ENCODE measurements at places on chromosomes 6 and 20. TPM values are rescaled to one million over a fixed set of nuclear protein-coding genes. Genes with fewer than 3 reads are reported as not detected.

The NKX2-2 gene
- not detected for total RNA-seq

DNA sequence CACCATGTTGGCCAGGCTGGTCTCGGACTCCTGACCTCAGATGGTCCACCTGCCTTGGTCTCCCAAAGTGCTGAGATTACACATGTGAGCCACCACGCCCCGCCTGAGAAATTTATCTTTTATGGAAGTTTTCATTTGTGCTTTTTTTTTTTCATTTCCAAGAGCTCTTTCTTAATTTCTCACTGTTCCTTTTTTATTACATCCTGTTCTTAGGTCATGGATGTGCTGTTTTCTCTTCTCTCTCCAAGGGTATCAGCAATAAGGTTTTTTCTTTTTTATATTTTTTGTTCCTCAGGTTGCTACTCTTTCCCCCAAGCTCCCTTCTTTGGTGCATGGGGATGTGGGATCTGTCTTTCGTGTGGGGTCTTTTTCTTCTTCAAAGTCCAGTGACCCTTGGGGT lies 21.2 kb upstream of the LSM14B start:
- H3K4me3 ChIP-seq = no peak overlapping the region
- H3K27ac ChIP-seq = no peak overlapping the region
- no peaks in the 10 kb centered on the region for H3K27me3 ChIP-seq

GRCh38 chr6:163695414-163695864 lies 280.9 kb downstream of the QKI start:
- no peak overlapping the region for H3K27ac ChIP-seq
- DNase-seq = no peak
- H3K4me1 ChIP-seq = no peaks in the 10 kb centered on the region

DNA sequence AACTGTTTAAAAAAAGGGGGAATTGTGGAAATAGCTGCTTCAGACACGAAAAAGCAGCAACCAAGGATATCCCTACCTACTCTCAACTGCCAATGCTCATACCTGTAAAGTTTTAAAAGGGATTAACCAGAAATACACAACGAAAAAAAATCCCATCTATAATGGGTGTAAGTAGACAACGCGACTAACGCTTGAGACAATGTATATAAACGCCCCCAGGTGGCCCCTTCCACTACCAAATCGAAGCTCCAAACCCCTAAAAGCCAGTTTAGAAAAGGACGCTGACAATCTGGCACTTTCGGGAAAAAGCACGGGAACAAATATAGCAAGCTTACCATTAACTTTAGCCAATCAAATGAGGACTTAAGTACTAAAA lies 94.5 kb upstream of the BTN3A2 start:
- H3K36me3 ChIP-seq = no peaks in the 10 kb centered on the region
- H3K4me1 ChIP-seq = peaks cover 35% of the 10 kb centered on the region
- H3K27me3 ChIP-seq = no peaks in the 10 kb centered on the region

GRCh38 chr6:16494793-16495192 lies 256.4 kb downstream of the GMPR start:
- no peaks in the 10 kb centered on the region for H3K27me3 ChIP-seq
- peaks cover 65% of the 10 kb centered on the region for H3K4me1 ChIP-seq
- no peak for DNase-seq
- no peak overlapping the region for H3K4me3 ChIP-seq
- H3K27ac ChIP-seq = peak overlapping the region; percentile 65
